RCC 7860 (cell line): ENCODE measurements at places on chromosomes 13 and 19.
A peak's percentile ranks its signal among the peaks of the same experiment; 100 is the strongest.

DNA sequence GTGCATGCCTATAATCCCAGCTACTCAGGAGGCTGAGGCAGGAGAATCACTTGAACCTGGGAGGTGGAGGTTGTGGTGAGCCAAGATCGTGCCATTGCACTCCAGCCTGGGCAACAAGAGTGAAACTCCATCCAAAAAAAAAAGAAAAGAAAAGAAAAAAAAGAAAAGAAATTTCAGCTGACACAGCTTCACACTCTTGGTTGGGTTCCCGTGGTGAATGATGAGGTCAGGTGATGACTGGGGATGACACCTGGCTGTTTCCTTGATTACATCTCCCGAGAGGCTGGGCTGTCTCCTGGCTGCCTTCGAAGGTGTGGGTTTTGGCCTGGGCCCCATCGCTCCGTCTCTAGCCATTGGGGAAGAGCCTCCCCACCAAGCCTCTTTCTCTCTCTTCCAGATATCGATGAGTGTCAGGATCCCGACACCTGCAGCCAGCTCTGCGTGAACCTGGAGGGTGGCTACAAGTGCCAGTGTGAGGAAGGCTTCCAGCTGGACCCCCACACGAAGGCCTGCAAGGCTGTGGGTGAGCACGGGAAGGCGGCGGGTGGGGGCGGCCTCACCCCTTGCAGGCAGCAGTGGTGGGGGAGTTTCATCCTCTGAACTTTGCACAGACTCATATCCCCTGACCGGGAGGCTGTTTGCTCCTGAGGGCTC, 22.0 kb downstream of the LDLR start:
- DNase-seq = no peak

DNA sequence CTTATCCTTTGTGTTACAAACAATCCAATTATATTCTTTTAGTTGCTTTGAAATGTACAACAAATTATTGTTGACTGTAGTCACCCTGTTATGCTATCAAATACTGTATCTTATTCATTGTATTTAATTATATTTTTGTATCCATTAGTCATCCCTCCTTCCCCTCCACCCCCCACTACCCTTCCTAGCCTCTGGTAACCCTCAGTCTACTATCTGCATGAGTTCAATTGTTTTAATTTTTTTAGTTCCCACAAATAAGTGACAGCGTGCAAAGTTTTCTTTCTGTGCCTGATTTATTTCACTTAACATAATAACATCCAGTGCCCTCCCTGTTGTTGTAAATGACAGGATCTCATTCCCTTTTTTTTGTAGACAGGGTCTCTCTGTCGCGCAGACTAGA, 4.5 kb downstream of the SAE1 start:
- no peak for DNase-seq

DNA sequence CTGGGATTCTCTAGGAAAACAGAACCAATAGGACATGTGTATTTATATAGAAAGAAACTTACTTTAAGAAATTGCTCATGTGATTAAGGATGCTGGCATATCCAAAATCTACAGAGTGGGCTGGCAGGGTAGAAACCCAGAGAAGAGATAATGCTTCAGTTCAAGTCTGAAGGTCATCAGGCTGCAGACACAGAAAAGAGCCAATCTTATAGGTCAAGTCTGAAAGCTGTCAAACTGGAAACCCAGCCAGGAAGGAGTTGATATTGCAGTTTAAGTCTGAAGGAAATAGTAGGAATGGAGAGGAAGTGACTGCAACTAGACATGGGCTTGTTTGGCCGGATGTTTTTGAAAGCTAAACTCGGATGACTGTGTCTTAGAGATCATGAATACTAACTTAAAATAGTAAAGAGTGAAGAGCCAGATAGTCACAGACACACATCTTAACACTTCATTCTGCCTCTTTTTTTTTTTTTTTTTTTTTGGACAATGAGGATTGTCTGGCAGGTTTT, 125.3 kb upstream of the GPC6 start:
- DNase-seq = no peak

GRCh38 chr19:2255112-2255845, 938 bp downstream of the JSRP1 start:
- no peak for DNase-seq

- no peak for DNase-seq
These were observed 132.5 kb downstream of the NALCN start for GRCh38 chr13:101283782-101284181.

- DNase-seq = peak; percentile 10
These were observed 106.8 kb downstream of the NHLRC3 start for GRCh38 chr13:39144941-39145533.

- DNase-seq = no peak
These were observed 7.6 kb downstream of the TRAPPC6A start for GRCh38 chr19:45170146-45171106.

DNA sequence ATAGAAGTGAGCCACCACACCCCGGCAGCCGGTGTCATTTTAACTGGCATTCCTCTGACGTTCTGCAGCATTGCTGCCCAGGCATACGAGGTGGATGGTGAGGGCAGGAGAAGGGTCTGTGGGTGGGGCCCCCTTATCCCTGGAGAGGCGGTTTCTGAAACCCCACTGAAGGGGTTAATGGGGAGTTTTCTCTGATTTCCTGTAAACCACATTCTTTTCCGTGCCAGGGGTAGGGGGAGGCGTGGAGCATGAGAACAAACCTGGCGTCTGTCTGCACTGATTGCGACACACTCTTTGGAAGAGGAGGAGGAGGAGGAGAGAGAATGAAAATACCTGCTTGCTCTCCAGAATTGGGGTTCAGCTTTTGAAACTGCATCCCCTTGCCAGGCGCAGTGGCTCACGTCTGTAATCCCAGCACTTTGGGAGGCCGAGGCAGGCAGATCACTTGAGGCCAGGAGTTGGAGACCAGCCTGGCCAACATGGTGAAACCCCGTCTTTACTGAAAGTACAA, 2.7 kb upstream of the C3 start:
- peak; percentile 25 for DNase-seq

GRCh38 chr13:20721454-20722357, 18.2 kb downstream of the IL17D start:
- no peak for DNase-seq

DNA sequence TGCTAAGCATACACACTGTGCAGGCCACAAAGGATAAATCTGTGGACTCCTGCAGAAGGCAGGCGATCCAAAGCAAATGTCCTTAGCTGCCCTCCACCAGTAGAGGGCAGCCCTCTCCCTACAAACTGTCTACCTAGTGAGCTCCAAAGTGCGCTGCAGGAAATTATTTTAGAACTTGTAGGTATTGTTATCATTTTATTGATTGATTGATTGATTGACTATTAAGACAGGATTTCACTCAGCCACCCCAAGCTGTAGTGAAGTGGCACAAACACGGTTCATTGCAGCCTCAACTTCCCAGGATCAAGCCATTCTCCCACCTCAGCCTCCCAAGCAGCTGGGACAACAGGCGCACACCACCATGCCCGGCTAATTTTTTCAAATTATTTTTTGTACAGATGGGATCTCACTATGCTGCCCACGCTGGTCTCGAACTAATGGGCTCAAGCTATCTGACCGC, 37.3 kb downstream of the RNF6 start:
- DNase-seq = peak; percentile 34

GRCh38 chr19:32349051-32349450, 3.6 kb downstream of the ZNF507 start:
- DNase-seq = peak; percentile 5

- DNase-seq = no peak
These were observed at the start of gene SCGB2B2 for GRCh38 chr19:34676697-34677385. SCGB2B2 (minus strand) TSS chr19:34677159; CDS start chr19:34594563, 82,596 bp downstream.

GRCh38 chr19:31275068-31275334, 74.2 kb downstream of the TSHZ3 start:
- no peak for DNase-seq

- peak; percentile 69 for DNase-seq
These were observed 59.4 kb upstream of the FARP1 start for GRCh38 chr13:98083507-98083906.

DNA sequence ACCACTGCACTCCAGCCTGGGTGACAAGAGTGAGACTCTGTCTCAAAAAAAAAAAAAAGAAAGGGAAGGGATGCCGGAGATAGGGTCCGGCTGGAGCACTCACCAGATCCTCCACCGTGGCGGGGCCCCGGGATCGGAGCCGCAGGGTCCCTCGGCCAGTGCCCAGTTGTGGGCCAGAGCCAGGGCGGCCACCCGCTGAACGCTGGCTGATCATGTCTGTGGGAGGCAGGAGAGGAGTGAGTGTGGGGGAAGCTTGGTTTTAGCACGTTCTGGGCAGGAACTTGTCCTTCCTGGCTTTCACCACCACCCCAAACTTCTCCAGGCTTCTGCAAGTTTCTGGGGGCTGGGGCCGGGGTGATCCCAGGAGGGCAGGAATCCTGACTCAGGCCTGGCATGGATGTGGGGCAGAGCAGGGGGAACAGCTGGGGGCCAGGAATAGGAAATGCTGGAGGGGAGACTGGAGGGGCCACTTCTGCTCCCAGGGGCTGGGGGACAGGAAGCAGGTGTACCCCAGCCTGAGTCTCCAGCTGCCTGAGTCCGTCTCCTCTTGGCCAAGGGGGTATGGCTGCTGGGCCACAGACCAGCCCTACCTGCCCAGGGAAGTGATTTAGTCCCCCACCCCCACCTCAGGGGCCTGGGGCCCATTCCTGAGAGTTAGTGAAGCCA, 4.3 kb upstream of the PTGER1 start:
- DNase-seq = no peak

GRCh38 chr13:49840266-49840665, 47.8 kb upstream of the KPNA3 start:
- DNase-seq = no peak

DNA sequence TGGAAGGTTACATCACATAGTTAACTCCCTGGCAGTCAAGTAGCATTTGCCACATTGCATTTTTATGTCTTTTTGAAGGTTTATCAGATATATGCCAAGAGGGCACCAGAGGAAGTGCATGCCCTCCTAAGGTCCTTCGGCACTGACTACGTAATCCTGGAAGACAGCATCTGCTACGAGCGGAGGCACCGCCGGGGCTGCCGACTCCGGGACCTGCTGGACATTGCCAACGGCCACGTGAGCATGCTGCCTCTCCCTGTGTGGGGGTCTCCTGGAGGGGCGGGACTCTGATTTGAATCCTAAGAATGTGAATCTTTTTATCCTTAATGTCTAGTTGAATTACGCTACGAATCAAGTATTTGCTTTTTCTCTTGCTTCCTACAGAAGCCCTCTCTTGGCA, 74.8 kb downstream of the DPY19L3 start:
- no peak for DNase-seq

DNA sequence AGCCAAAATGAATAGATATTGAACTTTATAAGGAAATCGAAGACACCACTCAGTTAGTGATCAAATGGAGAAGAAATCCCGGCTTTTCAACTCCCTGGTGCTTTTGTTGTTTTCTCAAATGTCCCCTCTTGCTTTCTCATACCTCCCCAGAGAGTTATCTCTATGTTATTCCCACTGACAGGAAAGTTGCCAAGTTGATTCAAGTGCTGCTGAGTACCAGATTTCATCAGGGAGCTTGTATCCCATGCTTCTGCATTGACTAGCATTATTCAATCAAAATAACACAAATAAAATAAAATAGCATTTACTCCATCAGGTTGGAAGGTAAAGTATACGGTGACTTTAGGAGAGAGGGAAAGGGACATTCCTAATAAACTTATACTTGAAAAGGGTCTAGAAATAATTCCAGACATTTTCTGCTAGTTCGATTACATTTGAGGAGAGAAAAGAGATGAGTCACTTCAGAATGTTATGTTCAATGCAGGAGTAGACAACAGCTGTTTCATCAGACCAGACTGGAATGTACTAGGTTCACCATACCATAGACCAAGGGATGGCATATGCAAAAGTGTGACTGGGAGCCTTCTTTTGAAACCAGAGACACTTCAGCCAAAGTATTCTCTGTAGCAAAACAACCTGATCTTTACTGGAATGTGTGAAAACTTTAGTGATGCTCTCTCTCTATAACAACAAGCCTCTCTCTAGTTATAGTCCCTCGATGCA, 397.8 kb downstream of the FGF14 start:
- no peak for DNase-seq

DNA sequence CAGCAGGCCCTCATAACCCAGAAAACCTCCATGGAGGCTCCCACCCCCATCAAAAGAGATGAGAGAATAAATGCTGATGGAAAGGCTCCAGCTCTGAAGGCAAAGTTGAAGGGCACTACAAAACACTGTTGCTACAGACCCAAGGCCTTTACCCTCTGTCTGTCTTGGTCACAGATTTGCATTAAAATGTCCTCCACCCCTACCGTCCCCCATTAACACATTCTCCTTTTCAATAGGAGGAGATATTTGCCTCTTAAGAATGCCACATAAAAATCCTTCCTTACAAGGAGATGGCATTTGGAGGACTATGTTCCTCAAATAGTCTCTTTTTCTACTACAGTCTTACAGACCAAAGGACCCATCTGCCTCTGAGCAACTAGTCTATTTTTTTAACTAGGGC, 361.5 kb downstream of the ENOX1 start:
- no peak for DNase-seq

DNA sequence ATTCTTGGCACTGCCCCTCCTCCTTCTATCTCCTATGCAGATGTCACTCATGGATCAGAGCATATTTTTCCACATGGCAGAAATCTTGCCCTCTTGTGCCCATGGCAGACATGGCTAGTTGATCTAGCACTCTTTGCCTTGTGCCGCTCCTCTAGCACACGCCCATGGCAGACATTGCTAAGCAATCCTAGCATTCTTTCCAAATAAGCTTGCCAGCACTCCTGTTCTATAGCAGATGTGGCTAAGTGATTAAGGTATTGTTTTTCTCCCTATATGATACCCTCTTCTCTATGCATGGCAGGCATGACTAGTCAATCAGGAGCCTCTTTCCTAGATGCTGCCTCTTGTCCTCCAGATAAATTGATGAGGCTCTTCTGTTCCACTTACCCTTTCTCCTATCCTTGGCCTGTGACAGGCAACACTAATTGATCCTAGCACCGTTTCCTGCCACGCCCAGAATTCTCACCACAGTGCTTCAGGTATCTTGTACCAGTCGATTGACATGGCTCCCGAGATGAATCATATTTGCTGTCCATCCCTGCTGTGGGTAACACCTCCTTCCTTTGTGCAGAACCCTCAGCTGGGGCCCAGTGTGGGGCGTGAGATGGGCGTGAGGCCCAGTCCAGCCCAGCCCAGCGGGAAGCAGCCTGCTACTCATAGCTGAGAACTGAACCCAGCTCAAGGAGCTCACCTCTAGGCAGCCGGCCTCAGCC, 26.9 kb downstream of the TMED1 start:
- DNase-seq = no peak

DNA sequence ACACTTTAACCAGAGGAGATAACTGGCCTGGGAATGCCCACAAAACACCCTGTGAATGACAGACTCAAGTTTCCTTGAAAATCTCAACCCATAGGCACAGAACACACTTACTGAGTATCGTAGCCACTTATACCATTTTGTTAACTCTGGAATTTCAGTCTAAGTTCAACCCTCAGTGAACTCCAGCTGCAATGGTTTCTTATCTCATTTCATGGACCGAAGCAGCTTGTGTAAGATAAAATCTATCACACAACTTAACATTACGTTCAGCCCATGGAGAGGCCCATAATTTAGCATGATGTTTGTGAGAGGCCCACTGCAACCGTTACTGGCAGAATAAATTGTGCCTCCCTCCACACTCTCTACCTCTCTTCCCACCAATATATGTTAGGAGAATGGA, 323.0 kb downstream of the DNAJC15 start:
- no peak for DNase-seq

- DNase-seq = no peak
These were observed 19.2 kb downstream of the AXL start for GRCh38 chr19:41238244-41238643.
